Left ventricle myocardium superior (tissue), 1 donor: ENCODE measurements at places on chromosomes 1 and 21. TPM values are rescaled to one million over a fixed set of nuclear protein-coding genes. Genes with fewer than 3 reads are reported as not detected.

- no peak for DNase-seq
These were observed 35.1 kb downstream of the NUAK2 start for GRCh38 chr1:205286335-205286950.

DNA sequence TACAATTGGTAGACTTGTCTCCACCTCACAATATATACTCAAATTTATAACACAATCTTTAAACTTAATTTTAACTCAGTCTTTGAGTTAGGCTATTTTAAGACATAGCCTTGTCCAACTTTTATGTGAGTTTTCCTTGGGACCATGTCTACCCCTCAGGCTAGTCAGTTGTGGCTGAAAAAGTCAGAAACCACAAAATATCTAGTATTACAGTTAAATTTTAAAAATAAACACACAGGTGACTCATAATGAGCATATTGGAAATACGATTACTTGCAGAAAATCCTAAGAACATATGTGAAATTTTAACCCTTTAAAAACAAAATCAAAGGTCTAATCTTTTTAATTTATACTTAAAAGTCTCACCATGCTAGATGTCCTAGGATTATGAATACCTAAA, 4.8 kb upstream of the ASB17 start:
- no peak for DNase-seq

- no peak for DNase-seq
These were observed 14.1 kb downstream of the ZNF691 start for GRCh38 chr1:42860339-42861013.

DNA sequence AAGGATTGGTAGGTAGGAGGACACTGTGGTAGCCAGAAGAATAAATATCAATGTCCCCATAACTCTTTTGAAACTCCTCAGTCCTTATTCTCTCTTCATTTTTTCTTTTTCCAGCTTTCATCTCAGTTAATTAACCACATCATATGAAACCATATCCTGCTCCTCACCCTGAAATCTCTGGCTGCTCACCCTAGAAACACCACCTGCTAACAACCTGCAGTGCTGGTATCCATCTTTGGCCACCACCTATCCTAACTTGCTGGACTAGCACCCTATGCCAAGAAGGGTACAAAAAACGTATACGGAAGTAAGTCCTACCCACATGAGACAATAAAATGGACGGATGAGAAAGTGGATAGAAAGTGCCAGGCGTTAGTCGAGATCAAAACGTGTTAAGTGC, 13.7 kb upstream of the DPYD start:
- no peak for DNase-seq

DNA sequence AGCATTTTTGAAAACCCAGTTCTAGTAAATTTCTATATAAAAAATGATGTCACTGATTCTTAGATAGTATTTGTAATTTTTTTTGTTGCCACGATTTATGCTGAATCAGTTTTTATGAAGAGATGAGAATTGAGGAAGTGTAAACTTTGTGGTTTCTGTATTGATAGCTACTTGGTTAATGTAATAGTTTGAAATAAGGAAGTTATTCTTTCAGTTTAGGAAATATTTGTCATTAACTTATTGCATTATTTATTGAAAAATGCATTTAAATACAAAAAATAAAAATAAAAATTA, 97.8 kb downstream of the ZFYVE9 start:
- no peak for DNase-seq

DNA sequence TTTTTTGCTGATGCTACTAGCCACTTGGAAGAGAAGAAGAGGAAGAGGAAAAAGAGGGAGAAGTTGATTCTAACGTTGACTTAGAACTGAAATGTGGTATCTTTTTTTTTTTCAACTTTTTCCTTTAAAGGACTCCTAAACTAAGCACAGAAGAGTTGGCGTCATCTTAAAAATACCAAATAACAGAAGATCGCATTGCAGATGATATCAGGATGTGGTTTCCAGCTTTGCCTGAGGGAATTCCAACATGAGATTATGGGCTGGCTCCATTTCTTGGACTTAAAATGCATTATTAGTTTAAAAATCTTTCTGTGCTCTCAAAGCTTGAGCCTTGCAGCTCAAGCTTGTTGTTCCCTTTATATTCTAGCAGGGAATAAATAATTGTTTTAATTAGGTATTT, 29.8 kb downstream of the WDR3 start:
- DNase-seq, result no peak

GRCh38 chr1:210662291-210663050, 333.8 kb downstream of the HHAT start:
- DNase-seq, result no peak

- DNase-seq, result no peak
These were observed 79.3 kb upstream of the RGS2 start for GRCh38 chr1:192729500-192729899.

DNA sequence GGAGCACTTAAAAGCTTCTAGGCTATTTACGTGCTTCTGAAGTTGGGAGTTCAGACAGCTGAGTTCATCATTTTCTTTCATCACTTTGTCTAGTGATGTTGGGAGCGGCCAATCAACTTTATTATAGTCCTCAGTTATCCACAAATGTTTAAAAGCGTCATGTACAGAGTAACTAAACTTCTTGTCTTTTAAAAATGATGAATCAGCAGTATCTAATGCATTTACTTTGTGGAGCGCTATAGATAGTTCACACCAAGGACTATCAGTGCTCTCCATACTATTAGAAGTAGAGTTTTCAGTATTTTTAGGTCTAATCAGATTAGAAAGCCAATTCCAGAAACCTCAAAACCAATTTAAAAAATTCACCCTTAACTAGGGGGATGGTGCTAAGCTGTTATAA, 778.7 kb upstream of the PRMT6 start:
- DNase-seq, result no peak

- DNase-seq, result no peak
These were observed 17.0 kb upstream of the RUNX3 start for GRCh38 chr1:24946861-24947658.

DNA sequence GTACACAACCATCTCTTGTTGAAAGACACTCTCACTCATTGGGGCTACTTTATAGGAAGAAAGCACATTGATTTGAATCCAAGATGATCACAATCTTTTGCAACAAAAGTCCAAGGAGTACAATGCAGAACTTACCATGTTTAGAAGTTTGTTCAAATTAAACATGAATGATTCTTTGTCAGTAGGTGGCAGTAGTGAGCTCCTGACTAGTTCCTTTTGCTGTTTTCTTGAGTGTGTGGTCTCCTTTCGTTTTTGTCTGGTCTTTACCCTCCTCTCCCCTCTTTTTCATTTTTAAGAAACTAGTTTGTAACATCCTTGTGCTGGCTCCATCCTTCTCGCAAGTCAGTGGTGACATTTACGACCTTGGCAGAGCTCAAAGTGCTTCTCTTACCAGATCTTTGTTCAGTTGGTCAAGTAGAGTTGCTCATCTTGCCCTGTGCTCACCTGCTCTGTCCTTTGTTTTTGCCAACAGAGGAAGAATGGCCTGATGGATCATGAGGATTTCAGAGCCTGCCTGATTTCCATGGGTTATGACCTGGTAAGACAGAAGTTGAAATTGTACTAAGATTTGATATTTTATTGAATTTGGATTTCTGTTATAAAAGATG, 35.7 kb upstream of the MTR start:
- no peak for DNase-seq

- DNase-seq, result peak; percentile 19
These were observed 180.2 kb downstream of the PRDM16 start for GRCh38 chr1:3249231-3249630.

GJA8 gene
- total RNA-seq, result not detected

DDR2 gene
- 26.1 TPM for total RNA-seq

CELA2A gene
- total RNA-seq, result not detected

PLEKHN1 gene
- not detected for total RNA-seq

FCGR3A gene
- total RNA-seq, result 19.9 TPM

PLEKHM2 gene
- total RNA-seq, result 95.2 TPM

TDRD5 gene
- not detected for total RNA-seq

OXCT2 gene
- 0.77 TPM for total RNA-seq

SLC1A7 gene
- total RNA-seq, result 0.32 TPM

PGLYRP4 gene
- not detected for total RNA-seq
